Lung (tissue), 17 donors: ENCODE measurements at places on chromosomes 2 and 18. TPM values are rescaled to one million over a fixed set of nuclear protein-coding genes. Genes with fewer than 3 reads are reported as not detected.

The COLEC12 gene
- 40.2 TPM for total RNA-seq

The SERPINB5 gene
- total RNA-seq = 0.37 TPM

The NEU2 gene
- total RNA-seq = not detected

The OXER1 gene
- 2.1 TPM for total RNA-seq

The RAX gene
- total RNA-seq = not detected

The NT5DC4 gene
- total RNA-seq = 0.83 TPM

DNA sequence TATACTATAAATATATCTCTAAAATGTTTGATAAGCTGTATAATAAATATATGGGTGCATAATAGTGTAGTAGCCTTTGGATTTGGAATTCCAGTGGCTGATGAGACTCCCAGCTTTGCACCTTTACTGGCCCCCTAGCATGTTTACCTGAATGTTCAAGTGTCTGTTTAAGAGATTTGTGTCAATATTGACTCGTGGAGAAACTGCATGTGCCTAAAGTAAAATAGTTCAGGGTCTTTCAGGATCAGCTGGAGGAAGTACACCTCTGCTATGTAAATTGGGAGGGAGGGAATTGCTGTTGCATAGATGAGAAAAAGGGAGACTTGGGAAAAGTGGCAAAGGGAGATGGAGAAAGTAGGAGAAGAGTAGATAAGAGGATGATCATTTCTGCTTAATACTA lies 23.9 kb downstream of the ME2 start:
- no peak overlapping the region for H3K27ac ChIP-seq
- no peak for DNase-seq
- no peaks in the 10 kb centered on the region for H3K4me1 ChIP-seq
- peaks cover 2% of the 10 kb centered on the region for H3K36me3 ChIP-seq
- H3K27me3 ChIP-seq = no peaks in the 10 kb centered on the region

- no peak overlapping the region for H3K27ac ChIP-seq
- DNase-seq = no peak
- no peak overlapping the region for H3K4me3 ChIP-seq
- no peaks in the 10 kb centered on the region for H3K36me3 ChIP-seq
- no peaks in the 10 kb centered on the region for H3K27me3 ChIP-seq
- H3K4me1 ChIP-seq = no peaks in the 10 kb centered on the region
Observed at GRCh38 chr18:56988022-56988421, 158.9 kb upstream of the BOD1L2 start.

- H3K27me3 ChIP-seq = no peaks in the 10 kb centered on the region
- no peaks in the 10 kb centered on the region for H3K4me1 ChIP-seq
- DNase-seq = no peak
- no peak overlapping the region for H3K27ac ChIP-seq
- no peak overlapping the region for H3K4me3 ChIP-seq
- no peaks in the 10 kb centered on the region for H3K36me3 ChIP-seq
Observed at GRCh38 chr2:28577791-28578680, 82.2 kb downstream of the PLB1 start.

GRCh38 chr18:11488175-11488574 lies 121.2 kb upstream of the SLC35G4 start:
- no peak overlapping the region for H3K27ac ChIP-seq
- H3K4me1 ChIP-seq = no peaks in the 10 kb centered on the region
- DNase-seq = peak; percentile 34

DNA sequence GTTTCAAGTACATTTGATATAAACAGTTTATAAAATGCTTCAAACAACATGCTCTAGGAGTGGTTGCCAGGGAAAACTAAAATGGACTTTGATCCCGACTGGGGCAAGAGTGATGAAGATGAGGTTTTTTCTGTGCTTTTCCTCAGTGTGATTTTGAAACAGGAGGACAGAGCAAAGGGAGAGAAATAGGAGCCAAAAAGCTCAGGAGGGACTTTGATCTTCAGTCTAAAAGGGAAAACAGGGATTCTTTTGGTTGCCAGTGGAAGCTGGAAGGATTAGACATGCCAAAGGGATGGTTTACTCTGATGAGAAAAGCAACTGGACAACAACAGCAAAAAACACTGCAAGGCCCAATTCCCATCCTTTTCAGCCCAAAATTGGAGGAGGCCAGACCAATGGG lies 95.5 kb downstream of the LTBP1 start:
- H3K4me1 ChIP-seq = no peaks in the 10 kb centered on the region
- H3K27me3 ChIP-seq = no peaks in the 10 kb centered on the region
- no peaks in the 10 kb centered on the region for H3K36me3 ChIP-seq
- no peak overlapping the region for H3K27ac ChIP-seq
- H3K4me3 ChIP-seq = no peak overlapping the region
- DNase-seq = peak; percentile 63

- H3K4me3 ChIP-seq = no peak overlapping the region
- no peaks in the 10 kb centered on the region for H3K36me3 ChIP-seq
- no peak for DNase-seq
- H3K4me1 ChIP-seq = no peaks in the 10 kb centered on the region
Observed at GRCh38 chr2:190159453-190159852, 96.9 kb upstream of the MSTN start.

GRCh38 chr2:237858294-237859081 lies 935 bp upstream of the RAMP1 start:
- DNase-seq = peak; percentile 85
- no peaks in the 10 kb centered on the region for H3K36me3 ChIP-seq
- peaks cover 3% of the 10 kb centered on the region for H3K4me1 ChIP-seq
- no peak overlapping the region for H3K27ac ChIP-seq

DNA sequence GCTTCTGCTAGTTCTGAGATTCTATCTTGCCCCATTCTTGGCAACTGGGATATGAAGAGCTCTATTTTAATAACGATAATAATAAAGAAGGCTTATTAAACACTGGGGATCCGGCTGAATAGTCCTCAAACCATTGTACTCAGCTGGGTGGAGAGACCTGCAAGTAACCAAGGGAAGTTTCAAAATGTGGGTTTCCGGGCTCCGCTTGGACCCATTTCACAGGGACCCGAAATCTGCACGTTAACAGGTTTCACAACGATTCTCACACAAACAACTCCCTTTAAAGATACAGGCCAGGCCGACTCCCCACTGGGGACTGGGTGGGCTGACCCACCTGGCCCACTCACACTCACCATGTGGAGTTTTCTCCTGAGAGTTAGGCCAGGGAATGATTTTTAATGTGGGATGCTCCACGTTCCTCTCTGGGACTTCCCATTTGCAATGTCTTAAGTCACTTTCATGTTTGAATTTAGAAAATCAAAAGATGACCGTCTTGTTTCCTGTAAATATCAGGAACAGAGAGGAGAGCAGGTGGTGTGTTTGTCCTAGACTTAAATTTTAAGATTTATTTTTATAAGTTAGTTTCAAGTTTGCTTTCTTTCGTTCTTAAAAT lies 96.3 kb downstream of the SH3RF3 start:
- no peaks in the 10 kb centered on the region for H3K27me3 ChIP-seq
- no peak for DNase-seq
- no peak overlapping the region for H3K27ac ChIP-seq
- H3K4me3 ChIP-seq = no peak overlapping the region

- peak; percentile 57 for DNase-seq
- H3K4me1 ChIP-seq = peaks cover 38% of the 10 kb centered on the region
- H3K4me3 ChIP-seq = no peak overlapping the region
Observed at GRCh38 chr18:23226930-23227725, 91.8 kb downstream of the CABLES1 start.

DNA sequence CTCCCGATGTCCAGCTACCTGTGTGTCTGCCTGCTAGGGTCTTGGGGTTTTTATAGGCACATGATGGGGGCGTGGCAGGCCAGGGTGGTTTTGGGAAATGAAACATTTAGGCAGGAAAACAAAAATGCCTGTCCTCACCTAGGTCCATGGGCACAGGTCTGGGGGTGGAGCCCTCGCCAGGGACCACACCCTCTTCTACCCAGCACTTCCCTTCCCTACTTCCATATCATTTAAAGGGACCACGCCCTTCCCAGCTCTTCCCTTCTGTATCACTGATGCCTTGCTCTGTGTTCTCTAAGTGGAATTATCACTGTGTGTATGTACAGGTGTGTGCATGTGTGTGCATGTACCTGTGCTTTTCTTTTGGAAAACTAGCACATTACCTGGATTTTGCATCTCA lies 6.3 kb downstream of the UGT1A1 start:
- no peak overlapping the region for H3K27ac ChIP-seq
- no peak for DNase-seq
- H3K4me1 ChIP-seq = no peaks in the 10 kb centered on the region
- no peak overlapping the region for H3K4me3 ChIP-seq
- H3K36me3 ChIP-seq = no peaks in the 10 kb centered on the region

GRCh38 chr2:222176890-222177289 lies 121.9 kb downstream of the PAX3 start:
- H3K27me3 ChIP-seq = peaks cover 10% of the 10 kb centered on the region
- H3K4me1 ChIP-seq = no peaks in the 10 kb centered on the region
- no peak for DNase-seq
- no peak overlapping the region for H3K4me3 ChIP-seq
- H3K36me3 ChIP-seq = no peaks in the 10 kb centered on the region

GRCh38 chr2:115999039-115999438 lies 1556.6 kb downstream of the DPP10 start:
- no peak overlapping the region for H3K27ac ChIP-seq
- H3K36me3 ChIP-seq = no peaks in the 10 kb centered on the region
- no peak overlapping the region for H3K4me3 ChIP-seq
- no peaks in the 10 kb centered on the region for H3K4me1 ChIP-seq
- no peak for DNase-seq
- no peaks in the 10 kb centered on the region for H3K27me3 ChIP-seq

DNA sequence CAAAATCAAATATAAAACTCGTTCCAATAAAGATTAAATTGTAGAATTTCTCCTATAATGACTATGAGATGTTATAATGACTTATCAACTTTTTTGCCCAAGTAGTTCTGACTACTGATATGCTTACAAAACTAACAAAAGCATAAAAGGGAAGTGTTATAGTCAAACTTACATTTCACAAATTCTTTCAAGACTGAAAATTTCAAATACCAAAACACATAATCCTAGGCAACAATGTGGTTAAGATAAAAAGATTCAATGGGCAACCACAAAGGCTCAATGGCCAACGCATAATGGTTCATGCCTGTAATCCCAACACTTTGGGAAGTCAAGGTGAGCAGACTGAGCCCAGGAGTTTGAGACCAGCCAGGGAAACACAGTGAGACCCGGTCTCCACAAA lies 135.7 kb downstream of the USP34 start:
- no peaks in the 10 kb centered on the region for H3K4me1 ChIP-seq
- H3K36me3 ChIP-seq = peaks cover 27% of the 10 kb centered on the region
- no peak overlapping the region for H3K27ac ChIP-seq

- no peak for DNase-seq
- H3K36me3 ChIP-seq = peaks cover 14% of the 10 kb centered on the region
- H3K4me1 ChIP-seq = no peaks in the 10 kb centered on the region
- no peak overlapping the region for H3K4me3 ChIP-seq
- no peaks in the 10 kb centered on the region for H3K27me3 ChIP-seq
Observed at GRCh38 chr2:3498783-3499394, 20.4 kb downstream of the ADI1 start.
